Motor neuron (in vitro differentiated cells): ENCODE measurements at places on chromosomes 11 and 22.

- ATAC-seq: no peak
Measured at GRCh38 chr11:122478986-122479385, 176.5 kb upstream of the UBASH3B start.

GRCh38 chr11:1862588-1863351, 9.9 kb downstream of the LSP1 start:
- ATAC-seq: no peak

DNA sequence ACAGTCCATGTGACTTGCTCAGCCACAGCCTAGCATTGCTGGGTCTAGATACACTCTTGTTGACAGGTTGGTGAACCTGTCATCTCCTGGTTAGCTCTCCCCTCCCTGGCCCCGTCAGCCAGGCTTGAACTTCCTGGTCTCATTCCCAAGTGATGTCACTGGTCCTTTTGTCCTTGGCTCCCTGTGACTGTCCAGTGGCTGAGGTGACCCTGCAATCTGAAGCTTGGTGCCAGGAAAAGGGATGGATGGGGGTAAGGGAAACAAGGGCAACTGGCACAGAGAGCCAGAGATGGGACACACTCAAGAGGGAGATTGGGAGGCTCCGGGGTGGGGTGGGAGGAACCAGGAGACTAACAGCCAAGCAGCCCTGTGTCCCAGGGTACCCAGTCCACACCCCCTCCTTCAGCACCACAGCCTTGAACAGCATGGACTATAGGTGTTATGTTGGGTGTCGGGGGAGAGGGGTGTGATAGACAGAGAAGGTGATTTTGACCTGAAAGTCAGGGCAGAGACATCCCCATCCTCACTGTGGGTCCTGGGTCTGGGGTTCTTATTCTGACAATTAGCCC, 63.8 kb upstream of the THY1 start:
- ATAC-seq: no peak

DNA sequence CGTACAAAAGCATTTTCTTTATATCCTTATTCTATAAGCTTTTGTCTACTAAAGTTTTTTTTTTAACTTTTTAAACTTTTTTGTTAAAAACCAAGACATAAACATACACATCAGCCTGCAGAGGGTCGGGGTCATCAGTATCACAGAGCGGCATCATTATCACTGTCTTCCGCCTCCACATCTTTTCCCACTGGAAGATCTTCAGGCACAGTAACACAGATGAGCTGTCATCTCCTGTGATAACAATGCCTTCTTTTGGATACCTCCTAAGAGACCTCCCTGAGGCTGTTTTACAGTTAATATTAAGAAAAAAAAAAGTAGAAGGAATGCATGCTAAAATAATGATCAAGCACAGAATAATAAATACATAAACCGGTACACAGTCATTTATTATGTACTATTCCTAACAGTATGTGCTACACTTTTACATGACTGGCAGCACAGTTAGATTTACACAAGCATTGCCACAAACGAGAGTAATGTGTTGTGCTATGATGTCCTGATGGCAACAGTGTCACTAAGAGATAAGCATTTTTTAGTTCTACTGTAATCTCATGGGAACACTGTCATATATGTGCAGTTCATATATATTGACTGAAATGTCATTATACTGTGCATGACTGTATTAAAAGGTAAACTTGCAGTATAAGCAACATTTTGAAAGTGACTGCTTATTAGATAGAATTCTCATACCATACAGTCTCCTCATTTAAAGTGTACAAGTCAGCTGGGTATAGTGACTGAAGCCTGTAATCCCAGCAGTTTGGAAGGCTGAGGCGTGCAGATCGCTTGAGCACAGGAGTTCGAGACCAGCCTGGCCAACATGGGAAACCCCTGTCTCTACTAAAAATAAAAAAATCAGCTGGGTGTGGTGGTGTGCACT, 58.6 kb downstream of the KDM2A start:
- ATAC-seq: no peak

DNA sequence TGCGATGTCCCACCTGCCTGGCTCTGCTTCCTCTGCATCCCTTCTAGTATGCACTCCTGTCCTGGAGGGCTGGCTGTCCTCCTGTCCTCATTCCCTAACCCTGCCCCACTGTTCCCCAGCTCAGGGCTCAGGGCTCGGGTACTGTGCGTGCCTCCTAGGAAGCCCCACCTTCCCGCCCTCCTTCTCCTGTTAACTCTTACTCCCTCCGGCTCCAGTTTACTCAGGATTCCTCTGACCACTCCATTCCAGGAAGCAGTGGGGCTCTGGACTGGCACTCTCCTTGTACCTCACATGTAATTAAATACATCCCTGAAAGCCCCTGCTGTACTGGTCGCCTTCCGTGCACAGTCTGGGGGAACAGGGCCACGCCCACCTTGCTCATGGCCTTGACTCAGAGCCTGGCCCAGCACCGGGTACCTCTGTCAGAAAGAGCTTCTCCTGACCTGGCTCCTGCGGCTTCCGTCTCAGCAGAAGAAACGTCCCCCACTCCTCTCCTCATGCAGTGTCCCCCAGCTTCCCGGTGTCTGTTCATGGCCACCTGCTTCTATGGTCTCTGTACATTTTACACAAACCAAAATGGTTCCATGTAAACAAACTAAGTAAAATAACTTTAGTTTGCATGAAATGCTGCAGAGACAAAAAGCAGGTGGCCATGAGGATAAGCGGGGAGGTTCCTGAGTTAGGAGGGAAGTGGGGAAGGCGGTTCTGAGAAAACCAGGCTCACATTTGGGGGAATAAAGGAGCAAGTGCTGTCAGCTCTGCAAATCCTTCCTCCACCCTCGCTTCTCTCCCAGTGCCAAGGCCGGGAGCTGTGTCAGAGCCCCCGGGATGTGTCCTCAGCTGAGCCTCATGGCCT, 445.9 kb downstream of the BRD1 start:
- no peak for ATAC-seq

DNA sequence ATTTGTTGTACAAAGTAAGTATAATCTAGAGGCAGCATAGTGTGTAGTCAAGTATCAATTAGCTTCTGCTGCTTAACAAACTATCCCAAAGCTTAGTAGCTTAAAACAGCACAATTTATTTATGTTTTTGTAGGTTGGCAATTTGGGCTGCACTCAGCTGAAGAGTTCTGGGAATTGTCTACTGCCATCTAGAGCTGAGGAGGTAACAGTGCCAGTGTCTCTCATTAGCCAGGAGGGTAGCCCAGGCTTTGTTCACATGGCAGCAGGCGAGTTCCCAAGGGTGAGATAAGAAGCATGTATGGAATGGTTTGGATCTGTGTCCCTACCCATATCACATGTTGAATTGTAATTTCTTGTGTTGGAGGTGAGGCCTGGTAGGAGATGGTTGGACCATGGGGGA, 45.8 kb upstream of the SLN start:
- no peak for ATAC-seq
